Smooth muscle cell of the pulmonary artery (primary cell): ENCODE measurements at places on chromosomes 12 and 14. TPM values are rescaled to one million over a fixed set of nuclear protein-coding genes. Genes with fewer than 3 reads are reported as not detected.

The CLEC14A gene
- 0.33 and 0.69 TPM in 2 replicates for total RNA-seq

The ADAM21 gene
- 0.86 and 1.4 TPM in 2 replicates for total RNA-seq

The ATG2B gene
- total RNA-seq, result 27.4 and 30.2 TPM in 2 replicates

The TAS2R31 gene
- total RNA-seq, result 3.7 and 6.7 TPM in 2 replicates
